Stimulated activated CD8-positive, alpha-beta memory T cell treated with anti-CD3 and anti-CD28 coated beads, Interleukin-4, amount 100 ng/mL, for 4 hours (primary cell): ENCODE measurements at places on chromosomes 11 and 22.

GRCh38 chr11:3614742-3615171 lies 27.0 kb downstream of the ART5 start:
- no peak for DNase-seq

DNA sequence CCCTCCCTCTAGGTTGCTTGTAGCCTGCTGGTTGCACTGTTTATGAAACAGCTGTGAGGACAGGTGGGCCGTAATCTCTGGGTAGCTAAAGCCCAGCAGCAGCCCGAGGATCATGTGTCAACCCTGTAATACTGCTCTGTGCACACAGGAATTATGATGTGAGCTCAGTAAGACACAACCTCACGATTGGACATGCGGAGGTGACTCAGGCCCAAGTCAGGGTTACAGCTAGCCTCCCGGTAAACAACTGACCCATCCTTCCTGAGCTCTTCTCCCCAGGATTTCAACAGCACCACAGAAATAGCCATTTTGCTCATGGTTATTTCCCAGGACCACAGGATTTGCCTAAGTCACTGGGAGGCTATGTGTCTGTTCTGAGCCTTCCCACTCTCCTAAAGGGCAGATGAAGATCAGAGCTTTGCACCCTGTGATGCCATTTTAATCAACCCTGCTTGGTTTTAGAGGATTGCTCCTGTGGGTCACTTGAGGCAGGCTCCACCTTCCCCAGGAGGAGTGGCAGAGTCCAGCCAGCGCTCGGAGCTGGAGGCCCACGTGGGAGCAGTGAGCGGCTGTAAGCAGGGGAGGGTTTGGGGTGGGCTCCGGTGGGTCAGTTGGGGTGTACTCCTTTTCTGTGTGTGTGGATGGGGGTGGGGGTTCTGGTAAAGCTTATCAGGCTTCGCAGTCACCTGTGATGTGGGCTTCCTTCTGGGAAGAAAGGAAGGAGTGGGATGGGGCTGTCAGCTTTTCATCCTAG lies at the start of gene AMPD3:
Gene AMPD3 (plus strand): TSS at position 387 of the 754 bp plus-strand sequence. CDS start 6,256 bp downstream, outside the sequence.
- DNase-seq: no peak

DNA sequence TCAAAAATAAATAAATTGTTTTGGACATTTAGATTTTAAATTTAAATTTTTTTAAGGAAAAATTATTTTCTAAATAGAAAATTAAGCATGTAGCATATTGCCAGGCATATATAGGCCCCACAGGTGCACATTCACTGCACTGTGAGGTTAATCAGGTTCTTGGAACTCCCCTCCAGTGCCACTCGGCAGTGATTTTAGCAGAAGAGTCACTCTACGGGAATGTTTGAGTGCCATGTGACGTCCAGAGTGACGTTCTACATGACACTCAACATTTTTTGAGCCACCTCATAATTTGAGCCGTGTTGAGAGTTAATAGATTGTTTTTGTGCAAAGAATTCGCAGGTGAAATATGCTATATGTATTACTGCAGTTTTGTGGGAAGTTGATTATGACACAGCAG lies 77.4 kb downstream of the SWAP70 start:
- no peak for DNase-seq

GRCh38 chr11:128310676-128311445 lies 276.5 kb downstream of the ETS1 start:
- DNase-seq: no peak
